Stimulated activated CD4-positive, alpha-beta T cell treated with anti-CD3 and anti-CD28 coated beads, TNF-alpha, amount 100 ng/mL, for 4 hours (primary cell): ENCODE measurements at places on chromosomes 12 and 14.

DNA sequence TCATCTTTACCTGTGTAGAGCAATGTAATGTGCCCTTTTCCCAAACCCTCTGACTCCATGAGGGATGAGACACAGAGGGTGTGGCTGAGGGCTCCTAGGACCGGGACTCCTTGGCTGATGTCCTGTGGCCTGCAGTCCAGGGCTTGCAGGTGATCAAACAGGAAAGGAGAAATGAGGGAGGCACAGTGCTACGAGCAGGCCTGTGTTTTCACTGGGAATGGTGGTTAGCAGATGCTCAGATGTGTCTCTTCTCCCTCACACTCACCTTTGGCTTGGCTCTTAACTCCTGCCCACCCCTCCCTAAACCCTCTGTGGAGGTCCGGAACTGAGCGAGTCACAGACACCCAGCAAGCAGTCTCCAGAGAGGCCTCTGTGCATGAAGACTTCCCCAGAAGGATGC, 254.4 kb downstream of the DAD1 start:
- DNase-seq = no peak

GRCh38 chr12:125218952-125219351, 153.7 kb downstream of the AACS start:
- no peak for DNase-seq

DNA sequence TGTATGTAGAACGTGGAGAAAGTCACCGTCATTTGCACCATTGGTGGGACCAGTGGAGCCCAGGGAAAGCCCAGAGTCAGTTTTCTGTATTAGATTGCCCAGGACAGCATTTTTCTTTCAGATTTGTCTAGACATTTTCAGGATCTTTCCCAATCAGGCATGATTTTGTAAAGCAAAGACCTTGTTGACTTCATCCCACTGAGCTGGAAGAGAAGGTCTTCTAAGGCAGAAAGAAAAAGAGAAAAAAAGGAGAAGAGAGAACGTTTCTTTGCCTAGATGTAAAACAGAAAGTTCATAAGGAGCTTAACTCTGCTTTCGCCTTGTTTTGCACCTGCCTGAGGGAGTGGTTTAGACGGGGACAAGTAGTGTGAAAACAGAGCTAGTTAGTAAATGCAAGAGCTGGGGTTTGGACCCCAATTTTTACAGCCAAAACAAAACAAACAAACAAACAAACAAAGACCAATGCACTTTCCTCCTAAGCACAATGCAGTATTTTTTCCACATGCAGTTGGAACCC, 273.1 kb downstream of the ZFP36L1 start:
- DNase-seq = no peak

GRCh38 chr12:4230526-4230925, 43.0 kb upstream of the CCND2 start:
- DNase-seq = no peak

- no peak for DNase-seq
These were observed 17.0 kb upstream of the IRF2BPL start for GRCh38 chr14:77045238-77046162.

- DNase-seq = no peak
These were observed 6.8 kb downstream of the ENDOU start for GRCh38 chr12:47718531-47718930.

- DNase-seq = no peak
These were observed 151.3 kb upstream of the DCN start for GRCh38 chr12:91333966-91334365.
